Endodermal cell (in vitro differentiated cells): ENCODE measurements at places on chromosomes 2 and 18. TPM values are rescaled to one million over a fixed set of nuclear protein-coding genes. Genes with fewer than 3 reads are reported as not detected.
A peak's percentile ranks its signal among the peaks of the same experiment; 100 is the strongest.

KIF1A gene
- total RNA-seq, result 61.4 to 88.9 TPM (median 83.1 TPM) in 3 replicates

DNA sequence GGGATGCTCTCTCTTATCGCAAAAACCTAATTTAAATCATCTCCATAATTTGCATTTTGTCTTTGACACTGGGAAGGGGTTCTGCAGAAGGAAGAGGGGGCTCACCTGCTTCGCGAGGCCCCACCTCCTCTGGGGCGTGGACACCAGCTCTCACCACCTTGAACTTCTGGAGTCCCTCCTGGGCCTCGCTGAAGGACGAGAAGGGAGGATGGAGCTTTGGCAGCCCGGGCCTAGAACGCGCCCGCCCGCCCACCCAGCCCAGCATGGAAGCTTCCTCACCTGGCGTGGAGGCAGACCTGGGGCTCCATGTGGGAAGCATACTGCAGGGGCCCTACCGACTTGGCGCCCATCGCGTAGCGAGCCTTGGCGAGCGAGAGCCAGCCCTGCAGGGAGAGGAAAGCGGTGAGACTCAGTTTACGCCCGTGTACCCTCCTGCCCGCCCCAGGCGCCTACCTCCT is 1.1 kb upstream of the IMP4 start:
- no peak for DNase-seq

DNA sequence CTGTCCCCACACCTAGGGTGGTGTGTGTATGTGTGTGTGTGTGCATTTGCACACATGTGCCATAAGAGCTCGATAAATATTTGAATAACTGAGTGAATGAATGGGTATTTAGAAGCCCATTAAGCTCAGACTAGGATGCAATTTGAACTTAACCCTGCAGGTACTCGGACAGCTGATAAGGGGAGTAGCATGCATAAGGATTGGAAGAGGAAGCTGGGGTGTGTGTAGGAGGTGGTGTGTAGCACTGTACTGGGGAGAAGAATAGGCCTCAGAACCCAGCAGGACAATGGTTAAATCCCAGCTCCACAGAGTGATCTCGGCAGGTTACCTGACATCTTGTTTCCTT is 1.8 kb upstream of the KCNF1 start:
- DNase-seq, result peak; percentile 66

- DNase-seq, result no peak
Observed at GRCh38 chr2:200471324-200471848, 38.5 kb downstream of the KCTD18 start.

DNA sequence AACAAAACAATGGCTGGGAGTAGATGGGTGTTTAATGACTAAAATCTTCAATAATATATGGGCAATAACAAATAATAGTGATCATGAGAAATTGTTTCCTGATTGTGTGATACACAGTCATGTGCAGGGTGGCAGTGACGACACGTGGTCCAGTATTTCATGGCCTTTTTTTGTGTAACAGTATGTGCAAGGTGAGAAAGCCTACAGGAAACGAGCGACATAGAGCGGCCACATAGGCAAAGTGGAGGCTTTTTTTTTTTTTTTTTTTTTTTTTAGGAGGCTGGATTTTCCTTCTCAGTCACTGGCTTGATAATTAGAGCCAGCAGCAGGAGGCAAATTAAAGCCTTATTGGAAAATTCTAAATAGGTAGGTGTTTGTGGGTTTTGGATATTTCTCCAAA is 123.7 kb downstream of the MYO3B start:
- DNase-seq, result no peak
